ENCODE measurements at places on chromosomes 5 and 9.

DNA sequence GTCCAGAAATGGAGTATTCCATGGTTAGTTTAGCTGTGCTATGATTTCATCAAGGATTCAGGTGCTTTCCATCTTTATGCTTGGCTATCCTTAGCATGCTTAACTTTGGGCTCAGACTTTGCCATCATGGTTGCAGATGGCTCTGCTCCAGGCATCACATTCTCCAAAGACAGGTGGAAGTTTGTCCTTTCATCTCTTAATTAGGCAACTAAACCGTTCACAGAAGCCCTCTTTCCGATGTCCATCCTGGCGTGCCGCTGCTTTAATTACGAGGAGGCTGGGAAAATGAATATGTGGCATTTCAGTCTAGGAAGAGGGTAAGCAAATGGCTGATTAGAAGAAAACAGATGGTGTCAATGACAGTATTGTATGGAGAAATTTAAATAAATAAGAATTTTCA lies 24.5 kb upstream of the APC start:
- DNase-seq, result no peak

DNA sequence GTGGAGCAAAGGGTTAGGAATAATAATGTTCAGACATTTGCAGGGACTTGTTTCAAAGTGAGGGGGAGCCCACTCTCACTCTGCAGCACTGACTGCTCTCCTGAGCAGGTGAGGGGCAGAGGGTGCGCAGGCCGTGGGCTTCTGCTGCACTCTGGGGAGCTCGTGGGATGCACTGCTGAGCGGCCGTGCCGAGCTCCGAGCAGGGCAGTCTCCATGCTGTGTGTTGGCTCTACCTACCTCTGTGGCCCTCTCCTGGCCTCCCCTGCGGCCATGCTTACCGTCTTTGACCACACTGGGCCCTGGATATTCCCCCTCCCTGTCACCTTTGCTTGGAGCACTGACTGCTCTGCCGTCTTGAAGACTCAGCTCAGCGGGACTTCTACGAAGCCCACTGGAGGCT lies 33.7 kb downstream of the CRB2 start:
- DNase-seq, result no peak

GRCh38 chr9:2299156-2299842 lies 284.2 kb downstream of the SMARCA2 start:
- DNase-seq, result no peak

DNA sequence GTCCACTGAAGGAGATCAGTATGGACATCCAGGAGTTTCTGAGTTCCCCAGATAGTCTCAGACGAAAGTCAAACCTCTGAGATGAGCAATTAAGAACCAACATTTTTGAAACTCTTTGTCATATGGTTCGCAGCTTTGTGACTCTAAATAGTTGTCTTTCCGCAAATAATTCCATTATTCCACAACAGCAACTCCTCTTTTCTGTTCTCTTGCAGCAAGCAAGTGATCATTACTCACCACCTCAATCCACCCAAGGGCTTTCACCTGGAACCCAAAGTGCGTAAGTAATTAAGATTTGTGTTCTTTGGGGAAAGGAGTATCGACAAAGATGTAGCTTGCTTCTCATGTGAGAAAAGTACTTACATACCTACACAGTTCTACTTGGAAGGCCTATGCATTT lies 15.6 kb downstream of the MTX3 start:
- DNase-seq, result no peak

DNA sequence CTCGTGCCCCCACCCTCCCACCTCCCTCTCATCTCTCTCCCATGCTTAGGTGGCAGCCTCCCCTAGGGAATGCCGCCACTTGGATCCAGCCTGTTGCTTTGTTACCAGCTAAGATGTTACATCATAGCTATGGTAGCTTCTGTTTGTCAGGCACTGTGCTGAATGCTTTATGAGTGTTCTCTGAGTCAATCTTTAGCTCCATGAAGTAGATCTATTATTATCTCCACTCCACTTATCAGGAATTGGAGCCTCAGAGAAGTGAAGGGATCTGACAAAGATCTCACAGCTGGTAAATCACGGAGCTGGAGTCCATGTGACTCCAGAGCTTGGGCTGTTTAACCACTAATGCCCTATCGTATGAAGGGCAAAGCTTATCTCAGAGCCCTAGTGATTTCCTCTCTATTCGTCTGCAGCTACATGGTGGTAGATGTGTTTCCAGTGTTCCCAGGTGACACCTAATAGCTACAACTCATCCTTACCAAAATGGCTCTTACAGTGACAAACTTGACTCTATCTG lies 54.1 kb downstream of the GARNL3 start:
- no peak for DNase-seq

GRCh38 chr5:147466360-147466980 lies 43.4 kb downstream of the DPYSL3 start:
- DNase-seq, result no peak

DNA sequence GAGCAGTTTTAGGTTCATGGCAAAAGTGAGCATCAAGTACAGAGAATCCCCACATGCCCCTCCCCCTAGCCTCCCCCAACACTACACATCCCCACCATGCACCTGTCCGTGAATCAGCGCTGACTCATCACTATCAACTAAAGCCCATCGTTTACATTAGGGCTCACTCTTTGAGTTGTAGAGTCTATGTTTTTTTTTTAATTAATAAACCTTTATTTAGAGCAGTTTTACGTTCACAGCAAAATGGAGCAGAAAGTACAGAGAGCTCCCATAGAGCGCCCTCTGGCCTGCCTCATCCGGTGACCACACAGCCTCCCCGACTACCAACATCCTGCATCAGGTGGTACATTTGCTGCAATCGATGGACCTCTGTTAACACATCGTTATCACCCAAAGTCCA lies 47.9 kb upstream of the UNC5A start:
- no peak for DNase-seq

DNA sequence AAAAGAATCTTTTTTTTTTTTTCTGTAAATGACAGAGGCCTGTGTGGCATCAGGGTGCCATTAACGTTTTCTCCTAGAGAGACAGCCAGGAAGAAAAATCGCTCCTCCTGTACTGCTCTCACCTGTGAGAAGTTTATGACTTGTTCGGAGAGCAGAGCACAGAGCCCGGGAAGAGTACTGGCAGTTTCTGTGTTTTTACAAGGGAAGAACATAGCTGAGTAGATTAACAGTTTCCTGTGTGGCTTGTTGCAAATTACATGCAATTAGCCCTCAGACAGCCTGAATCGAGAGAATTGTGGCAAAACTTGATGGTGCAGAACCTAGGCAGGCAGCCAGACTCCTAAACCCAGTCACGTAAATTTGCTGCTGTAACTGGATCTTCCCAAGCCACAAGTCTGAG lies 32.1 kb downstream of the PRKACG start:
- DNase-seq, result no peak

DNA sequence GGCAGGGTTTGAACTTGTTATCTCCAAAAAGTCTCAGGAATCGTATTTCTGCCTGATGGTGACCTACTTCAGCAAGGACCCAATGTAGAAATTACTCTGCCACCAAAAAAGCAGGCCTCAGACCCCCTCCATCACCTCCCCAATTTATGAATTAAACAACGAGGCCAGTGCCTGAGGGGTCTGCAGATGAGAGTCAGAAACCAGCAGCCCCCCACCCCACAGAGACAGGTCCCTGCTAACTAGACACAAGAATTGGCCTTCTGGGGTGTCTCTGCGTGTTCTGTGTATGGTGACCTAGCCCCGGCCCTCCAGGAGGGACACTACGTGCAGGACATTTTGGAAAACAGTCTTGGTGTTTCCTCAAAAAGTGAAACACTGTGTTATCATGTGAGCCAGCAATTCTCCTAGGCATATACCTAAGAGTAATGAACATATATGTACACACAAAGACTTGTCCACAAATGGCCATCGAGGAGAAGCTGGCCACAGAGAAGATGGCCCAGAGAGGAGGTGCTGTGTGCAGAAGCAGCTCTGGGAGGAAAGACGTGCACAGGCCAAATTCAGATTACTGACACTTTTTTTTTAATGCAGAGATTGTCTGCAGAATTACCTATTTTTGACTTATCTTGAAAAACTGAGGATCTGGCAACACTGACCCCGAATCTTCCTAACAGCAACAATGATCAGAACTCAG lies 93.8 kb downstream of the ADAMTS2 start:
- no peak for DNase-seq

DNA sequence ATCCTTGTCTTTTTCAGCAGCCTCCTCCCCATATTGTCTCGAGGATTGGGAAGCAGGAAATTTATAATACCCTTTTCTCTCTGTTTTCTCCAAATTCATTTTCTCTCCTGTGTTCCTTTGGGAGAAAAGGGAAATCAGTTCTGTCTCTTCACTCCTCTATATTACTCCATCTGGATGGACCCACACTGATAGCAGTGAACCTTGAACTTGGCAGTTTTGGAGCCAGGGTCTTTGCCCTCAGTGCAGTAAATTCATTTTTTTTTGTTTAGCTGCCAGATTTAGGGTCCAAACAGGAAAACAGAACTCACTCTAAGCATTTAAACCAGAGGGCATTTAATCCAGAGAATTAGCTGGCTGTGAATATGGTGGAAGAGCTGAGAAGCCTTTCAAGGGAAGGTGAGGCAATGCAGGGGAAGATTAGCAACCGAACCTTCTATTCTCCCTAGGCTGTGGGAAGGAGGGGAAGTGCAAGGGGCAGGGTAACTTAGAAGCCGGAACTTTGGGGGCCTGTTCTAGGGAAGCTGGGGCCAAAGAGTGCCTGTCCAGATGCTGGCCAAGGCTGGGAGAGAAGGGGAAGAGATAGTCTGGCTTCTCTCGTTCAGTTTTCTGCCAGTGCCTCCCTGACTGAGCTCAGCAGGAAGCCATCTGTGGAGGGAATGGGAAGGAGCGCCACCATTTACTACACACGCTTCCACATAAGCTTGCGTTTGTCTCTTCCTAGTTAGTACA lies 16.3 kb upstream of the NPR2 start:
- no peak for DNase-seq

DNA sequence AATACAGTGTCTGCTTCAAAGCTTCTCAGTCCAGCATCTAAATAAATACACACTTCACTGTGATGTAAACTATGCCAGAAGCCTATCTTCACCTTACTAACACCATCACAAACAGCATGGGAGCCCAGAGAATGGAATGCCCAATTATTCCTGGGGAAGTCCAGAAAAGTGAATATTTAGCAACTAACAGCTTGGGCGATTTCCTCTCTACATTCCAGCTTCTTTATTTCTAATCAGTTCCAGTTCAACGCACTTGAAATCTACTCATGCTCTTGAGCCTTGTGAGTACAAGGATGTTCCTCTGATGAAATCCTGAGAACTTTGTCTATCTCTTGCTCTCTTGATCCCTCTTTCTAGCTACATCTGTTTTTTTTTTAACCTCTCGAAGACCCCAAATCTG lies 100.4 kb upstream of the C9orf72 start:
- DNase-seq, result no peak

DNA sequence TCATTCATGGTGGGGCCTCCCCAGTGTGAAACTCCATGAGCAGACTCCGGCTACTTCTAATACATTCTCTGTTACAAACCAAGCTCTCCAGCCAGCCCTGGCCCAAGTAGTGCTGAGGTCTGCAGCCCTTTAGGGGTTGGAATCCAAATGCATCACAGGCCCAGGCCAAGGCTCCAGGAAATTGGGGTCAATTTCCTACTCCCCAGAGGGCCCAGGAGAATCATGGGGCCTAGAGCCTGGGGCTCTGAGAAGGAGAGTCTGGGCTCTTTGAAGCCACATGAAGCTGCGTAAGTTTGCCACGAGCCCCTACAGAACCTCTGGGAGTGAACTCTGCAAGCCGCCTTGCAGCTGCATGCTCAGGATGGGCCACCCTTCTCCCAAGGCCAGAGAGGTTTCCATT lies 206.4 kb downstream of the PAPPA start:
- no peak for DNase-seq

DNA sequence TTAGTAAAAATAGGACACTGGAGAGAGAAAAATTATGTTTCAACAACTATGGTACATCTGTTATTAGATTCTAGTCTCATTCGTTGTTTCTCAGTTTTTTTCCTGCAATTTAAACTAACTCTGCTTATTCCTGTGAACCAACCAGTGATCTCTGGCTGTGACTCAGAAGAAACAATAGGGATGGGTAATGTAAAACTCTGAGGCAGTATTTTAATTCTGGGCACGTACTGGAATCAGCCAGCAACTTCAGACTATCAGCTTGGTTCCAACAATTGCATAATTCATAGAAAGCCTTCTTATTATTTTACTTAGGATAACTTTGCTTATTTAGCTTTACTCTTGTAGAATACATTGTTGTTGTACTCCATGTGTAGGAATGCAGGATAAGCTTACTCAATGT lies 28.8 kb downstream of the MLLT3 start:
- no peak for DNase-seq

DNA sequence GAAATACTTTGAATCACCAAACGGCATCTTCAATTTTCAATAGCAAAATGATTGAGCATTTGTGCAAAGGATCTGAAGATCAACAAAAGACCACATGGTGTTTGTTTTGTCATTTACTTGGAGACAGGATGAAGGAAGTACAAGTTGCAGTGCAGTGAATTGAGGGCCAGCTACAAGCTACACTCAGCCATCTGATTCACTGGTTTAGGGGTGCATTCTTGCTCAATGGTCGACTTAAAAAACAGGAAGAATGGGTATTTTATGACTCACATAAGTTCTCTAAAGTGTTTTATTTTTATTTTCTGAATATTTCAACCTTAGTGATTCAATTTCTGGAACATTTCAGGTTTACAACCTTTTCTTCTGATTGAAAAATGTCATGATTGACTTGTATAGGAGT lies 412.1 kb upstream of the ADAMTSL1 start:
- no peak for DNase-seq

DNA sequence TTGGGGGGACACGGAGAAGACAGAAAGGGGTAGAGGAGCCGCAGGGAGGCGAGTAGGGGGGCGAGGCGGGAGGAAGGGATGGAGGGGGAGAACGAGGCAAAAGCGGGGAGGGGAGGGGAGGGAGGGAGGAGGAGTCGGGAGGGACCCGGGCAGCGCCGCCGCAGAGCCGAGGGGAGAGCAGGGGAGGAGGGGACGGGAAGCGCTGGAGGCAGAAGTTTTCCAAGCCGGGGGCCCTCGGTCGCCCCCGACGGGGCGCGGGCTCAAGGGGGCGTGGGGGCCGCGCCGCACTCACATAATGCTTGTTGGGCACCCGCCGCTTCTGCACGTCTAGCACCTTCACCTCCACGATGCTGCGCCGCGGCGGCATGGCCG lies 353 bp downstream of the SH3PXD2B start:
- DNase-seq, result no peak

- no peak for DNase-seq
These were observed 404.4 kb downstream of the ICE1 start for GRCh38 chr5:5826911-5827310.

- DNase-seq, result no peak
These were observed 269.2 kb downstream of the ACTL7B start for GRCh38 chr9:108586471-108587139.

GRCh38 chr5:72860499-72860898 lies 44.0 kb downstream of the TNPO1 start:
- DNase-seq, result no peak

DNA sequence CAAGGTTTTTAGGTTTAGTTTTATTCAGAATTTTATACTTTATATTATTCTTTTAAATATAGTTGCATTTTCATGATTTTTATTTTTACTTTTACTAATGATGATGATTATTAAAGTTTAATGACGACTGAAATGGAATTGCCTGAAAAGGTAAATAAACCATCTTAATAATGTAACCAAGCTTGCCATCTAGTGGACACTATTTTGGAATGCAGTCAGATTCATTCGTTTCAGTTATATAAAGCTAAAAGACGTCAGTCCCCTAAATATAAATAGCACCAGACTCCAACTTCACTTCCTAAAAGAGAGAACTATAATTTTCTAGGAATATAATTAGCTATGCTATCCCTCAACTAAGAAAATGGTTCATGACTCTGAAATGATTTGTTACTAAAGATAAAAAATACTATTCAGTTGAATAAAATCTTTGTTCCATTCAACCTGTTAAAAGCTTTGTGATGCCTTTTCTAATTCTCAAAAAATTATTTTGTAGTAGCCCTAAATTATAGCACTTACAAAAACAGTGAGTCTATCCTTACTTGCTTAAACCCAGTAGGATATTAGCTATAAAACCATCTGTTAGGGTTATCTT lies 19.9 kb downstream of the ABITRAM start:
- no peak for DNase-seq
